ENCODE measurements at places on chromosomes 2 and 18.

- DNase-seq = no peak
Measured at GRCh38 chr2:138035608-138036217, 71.4 kb downstream of the HNMT start.

DNA sequence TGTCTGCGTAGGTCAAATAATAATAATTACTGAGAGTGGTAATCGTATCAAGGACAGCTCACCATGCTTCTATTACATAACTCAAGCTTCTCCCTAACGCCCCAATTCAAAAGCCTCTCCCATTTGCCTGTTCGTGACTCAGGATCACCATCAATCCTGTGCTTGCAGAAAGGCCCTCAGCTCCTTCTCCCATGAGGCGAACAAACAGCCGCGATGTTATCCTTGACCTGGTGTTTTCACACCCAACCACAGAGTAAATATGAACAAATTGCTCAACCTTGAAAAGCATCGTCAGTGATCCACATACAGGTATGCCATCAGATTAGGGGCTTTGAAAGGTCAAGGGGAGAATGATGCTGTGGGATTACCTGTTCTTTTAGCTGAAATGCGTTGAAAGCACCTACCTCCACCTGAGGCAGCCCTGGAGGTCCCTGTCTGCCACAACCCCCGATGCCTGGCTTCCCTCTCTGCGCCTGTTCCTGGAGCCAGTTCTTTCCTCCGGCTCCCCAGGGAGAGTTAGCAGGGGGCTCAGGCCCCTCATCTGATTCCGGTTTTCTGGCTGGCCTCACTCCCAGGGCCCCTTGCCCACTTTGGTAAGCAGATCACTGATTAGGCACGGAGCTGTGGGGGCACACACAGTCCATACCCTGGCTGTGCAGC, 39.1 kb upstream of the ODC1 start:
- no peak for DNase-seq

- no peak for DNase-seq
Measured at GRCh38 chr2:85111819-85112281, 21.3 kb upstream of the TCF7L1 start.

GRCh38 chr2:187429989-187430388, 18.1 kb downstream of the CALCRL start:
- DNase-seq = no peak

DNA sequence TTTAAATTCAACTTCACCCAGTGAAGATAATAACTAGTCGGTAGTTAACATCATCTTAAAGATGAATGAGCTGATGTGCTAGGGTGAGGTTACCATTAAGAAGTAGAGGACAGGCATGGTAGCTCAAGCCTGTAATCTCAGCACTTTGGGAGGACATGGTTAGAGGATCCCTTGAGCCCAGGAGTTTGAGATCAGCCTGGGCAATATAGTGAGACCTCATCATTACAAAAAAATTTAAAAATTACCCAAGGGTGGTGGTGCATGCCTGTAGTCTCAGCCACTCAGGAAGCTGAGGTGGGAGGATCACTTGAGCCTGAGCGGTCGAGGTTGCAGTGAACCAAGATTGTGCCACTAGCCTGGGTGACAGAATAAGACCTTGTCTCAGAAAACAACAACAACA, 4.7 kb downstream of the GALNT5 start:
- DNase-seq = no peak
